ENCODE measurements at places on chromosomes 7 and 10. TPM values are rescaled to one million over a fixed set of nuclear protein-coding genes. Genes with fewer than 3 reads are reported as not detected.

Gene LIPF
- not detected for total RNA-seq

Gene ADAM22
- 0.29 TPM for total RNA-seq

Gene TRPV6
- total RNA-seq: not detected

Gene SPAM1
- total RNA-seq: not detected

Gene RRP12
- total RNA-seq: 55.2 TPM

Gene CRYGN
- total RNA-seq: not detected

Gene LRRN3
- 0.03 TPM for total RNA-seq

Gene ENKUR
- total RNA-seq: 0.21 TPM

Gene KCP
- 0.09 TPM for total RNA-seq

Gene FEZF1
- not detected for total RNA-seq

Gene HOGA1
- total RNA-seq: 1.7 TPM

Gene PLEKHS1
- total RNA-seq: 0.03 TPM

Gene SPRN
- 0.29 TPM for total RNA-seq

Gene MMP21
- total RNA-seq: not detected

Gene RSBN1L
- total RNA-seq: 9.6 TPM

Gene GATA3
- 3.9 TPM for total RNA-seq

Gene TSPAN12
- 0.61 TPM for total RNA-seq

Gene PIP
- total RNA-seq: not detected

Gene PLOD3
- 75.8 TPM for total RNA-seq

Gene OR6B1
- total RNA-seq: not detected

Gene NODAL
- total RNA-seq: not detected

Gene IKZF1
- not detected for total RNA-seq

Gene H2BK1
- total RNA-seq: not detected

Gene ARHGAP19
- total RNA-seq: 5.7 TPM

Gene IGFBP3
- 190 TPM for total RNA-seq

Gene TMEM106B
- total RNA-seq: 37.1 TPM

Gene MLXIPL
- total RNA-seq: 1.4 TPM

Gene SLC16A9
- total RNA-seq: 0.07 TPM

Gene KEL
- not detected for total RNA-seq

Gene GFRA1
- 10.0 TPM for total RNA-seq

Gene ELMO1
- 2.1 TPM for total RNA-seq

Gene PHTF2
- total RNA-seq: 15.7 TPM

Gene CPN1
- 0.20 TPM for total RNA-seq

Gene PTF1A
- not detected for total RNA-seq

Gene PLAU
- total RNA-seq: 74.1 TPM

Gene TACC2
- 76.2 TPM for total RNA-seq

Gene KCNIP2
- 0.82 TPM for total RNA-seq

Data from A549 treated with GW870086 at 1 μM for 4 hours (cell line).